CD4-positive, alpha-beta T cell treated with Interleukin-21 for 1 hour (primary cell): ENCODE measurements at places on chromosomes 6 and 20.

- no peak for DNase-seq
These were observed 70.2 kb upstream of the SLC4A11 start for GRCh38 chr20:3309226-3309625.

GRCh38 chr6:52992980-52993920, 1.8 kb downstream of the GSTA4 start:
- no peak for DNase-seq

GRCh38 chr20:59004763-59005522, 2.1 kb downstream of the CTSZ start:
- DNase-seq: peak; percentile 56

DNA sequence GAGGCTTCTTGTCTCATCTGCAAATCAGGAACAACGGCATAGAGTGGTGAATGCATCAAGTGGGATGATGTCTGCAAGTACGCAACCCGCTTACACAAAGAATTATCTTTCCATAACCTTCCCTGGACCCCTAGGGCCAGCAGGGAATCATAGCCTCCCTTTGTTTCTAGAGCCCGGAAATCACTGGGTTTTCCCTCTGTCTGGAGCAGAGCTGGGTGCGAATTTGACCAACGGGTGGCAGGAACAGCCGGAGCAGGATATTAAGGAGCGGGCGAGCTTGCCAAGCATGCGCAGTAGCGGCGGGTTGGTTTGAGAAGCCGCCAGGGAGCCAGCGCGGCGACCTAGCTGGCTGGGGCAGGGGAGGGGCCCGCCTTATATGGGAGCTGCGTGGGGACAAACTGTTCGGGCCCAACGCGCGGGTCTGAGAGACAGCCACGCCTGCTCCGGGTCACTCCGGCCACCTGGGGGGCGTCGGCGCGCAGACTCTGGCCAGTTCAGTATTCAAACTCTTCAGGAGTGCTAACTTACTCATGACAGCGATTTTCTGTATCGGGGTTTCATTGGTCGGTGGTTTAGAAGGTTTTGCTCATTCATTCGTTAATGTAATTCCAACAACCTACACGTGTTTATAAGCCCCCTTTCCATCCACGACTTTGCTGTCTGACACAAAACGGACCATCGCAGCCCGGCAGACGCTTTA, 1.6 kb upstream of the KIF16B start:
- DNase-seq: peak; percentile 88

DNA sequence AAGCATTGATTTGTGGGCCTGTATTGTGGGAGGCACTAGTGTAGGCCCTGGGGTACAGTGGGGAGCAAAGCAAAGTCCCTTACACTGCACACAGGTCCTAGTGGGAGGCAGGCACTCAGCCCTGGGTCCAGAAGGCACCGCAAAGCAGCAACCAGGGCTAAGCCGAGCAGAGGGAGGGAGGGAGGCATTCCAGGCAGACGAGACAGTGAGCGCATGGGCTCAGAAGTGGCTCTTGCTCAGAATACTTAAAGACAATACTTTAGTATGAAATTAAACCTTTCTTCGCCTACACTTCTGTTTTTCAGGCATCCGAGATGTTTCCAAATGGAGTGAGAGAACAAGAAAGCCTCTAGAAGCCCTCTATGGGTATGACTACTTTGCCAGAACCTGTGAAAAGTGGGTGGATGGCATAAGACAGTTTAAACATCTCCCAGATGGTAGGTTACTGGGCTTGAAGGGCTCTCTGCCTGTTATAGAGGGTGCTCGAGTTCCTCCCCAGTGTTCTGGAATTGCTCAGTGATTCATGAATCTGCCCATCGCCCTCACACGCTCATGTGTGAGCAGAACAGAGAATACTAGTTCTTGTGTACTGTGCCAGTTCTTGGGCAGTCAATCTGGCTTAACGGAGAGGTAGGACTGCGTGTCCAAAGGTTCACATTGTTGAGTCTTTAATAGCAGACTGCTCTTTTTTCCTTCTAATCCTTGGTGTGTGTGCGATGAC, 18.7 kb downstream of the BPHL start:
- no peak for DNase-seq

GRCh38 chr6:98925831-98926230, 21.9 kb downstream of the FBXL4 start:
- no peak for DNase-seq

DNA sequence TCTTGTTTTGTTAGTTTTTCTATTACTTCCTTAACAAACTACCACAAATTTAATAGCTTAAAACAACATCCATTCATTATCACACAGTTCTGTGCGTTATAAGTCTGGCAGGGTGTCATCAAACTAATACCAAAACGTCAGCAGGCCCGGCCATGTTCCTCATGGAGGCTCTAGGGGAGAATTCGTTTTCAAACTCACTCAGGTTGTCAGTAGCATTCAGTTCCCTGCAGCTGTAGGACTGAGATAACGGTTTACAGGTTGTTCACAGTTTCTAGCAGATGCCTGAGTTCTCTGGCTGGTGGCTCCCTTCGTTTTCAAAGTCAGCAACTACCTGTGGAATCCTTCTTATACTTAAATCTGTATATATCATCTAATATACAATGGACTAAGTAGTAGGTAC, 72.5 kb upstream of the PRSS16 start:
- no peak for DNase-seq

- DNase-seq: no peak
These were observed 16.2 kb downstream of the USP49 start for GRCh38 chr6:41878961-41879405.

GRCh38 chr6:43037706-43038105, 15.9 kb downstream of the CUL7 start:
- no peak for DNase-seq

GRCh38 chr6:143616741-143617140, 61.0 kb upstream of the PHACTR2 start:
- no peak for DNase-seq

DNA sequence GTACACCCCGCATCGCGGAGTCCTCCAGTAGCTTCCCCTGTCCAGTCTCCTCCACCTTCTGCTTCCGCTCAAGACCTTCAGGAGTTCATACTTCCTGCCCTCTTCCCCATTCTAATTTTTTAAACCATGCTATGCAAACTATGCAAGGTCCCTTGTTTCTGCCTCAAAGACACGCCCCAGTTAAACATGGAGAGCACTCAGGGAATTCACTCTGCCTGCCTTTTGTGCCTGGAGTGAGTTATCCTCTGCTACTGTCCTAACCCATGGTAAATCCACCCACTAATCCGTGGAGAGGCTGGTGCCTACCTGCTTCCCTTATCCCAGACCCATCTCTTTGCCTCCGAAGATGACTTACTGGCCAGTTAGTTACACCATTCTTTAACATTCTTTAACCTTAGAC, 473.7 kb upstream of the JARID2 start:
- no peak for DNase-seq

DNA sequence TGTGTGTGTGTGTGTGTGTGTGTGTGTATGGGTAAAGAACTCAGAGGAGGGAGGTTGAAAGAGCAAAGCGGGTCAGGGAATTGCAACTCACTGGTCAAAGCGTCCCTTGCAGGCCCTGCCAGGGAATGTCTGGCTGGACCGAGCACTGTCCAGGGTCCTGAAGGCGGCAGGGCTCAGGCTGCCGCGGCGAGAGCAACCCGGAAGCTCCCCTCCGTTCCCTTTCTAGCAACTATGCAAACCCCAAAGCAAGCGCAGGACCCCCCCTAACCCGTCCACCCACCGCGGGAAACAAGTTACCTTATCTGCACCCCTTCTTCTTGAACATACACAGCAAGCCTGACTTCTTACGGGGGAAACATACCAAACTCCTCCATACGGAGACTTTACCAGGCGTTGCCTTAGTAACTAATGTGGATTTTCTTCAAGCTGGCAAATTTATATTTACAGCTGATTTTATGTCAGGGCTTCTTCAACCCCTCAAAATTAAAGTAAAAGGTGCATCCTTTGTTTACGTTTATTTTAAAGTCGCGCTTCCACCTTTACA, 538 bp upstream of the GRM1 start:
- DNase-seq: peak; percentile 19

DNA sequence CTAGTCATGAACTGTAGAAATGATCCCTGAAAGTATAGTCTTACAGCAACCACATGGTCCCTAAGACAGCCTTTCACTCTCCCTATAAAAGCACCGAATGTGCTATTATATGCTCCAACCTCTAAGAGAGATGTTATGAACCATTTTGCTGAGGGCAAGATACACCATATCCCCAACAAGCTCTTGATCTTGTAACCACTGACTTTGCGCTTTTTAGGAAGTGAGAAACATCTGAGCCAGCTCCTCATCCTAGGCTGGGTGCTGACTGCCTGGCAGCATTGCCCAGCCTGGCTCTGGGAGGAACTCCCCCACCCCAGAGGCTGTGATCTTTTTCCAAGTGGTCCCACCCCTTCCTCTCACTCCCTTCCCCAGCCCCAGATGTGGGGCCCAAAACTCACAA, 3.1 kb upstream of the EMILIN3 start:
- DNase-seq: no peak

- no peak for DNase-seq
These were observed 629.8 kb downstream of the CDH26 start for GRCh38 chr20:60587986-60588385.

DNA sequence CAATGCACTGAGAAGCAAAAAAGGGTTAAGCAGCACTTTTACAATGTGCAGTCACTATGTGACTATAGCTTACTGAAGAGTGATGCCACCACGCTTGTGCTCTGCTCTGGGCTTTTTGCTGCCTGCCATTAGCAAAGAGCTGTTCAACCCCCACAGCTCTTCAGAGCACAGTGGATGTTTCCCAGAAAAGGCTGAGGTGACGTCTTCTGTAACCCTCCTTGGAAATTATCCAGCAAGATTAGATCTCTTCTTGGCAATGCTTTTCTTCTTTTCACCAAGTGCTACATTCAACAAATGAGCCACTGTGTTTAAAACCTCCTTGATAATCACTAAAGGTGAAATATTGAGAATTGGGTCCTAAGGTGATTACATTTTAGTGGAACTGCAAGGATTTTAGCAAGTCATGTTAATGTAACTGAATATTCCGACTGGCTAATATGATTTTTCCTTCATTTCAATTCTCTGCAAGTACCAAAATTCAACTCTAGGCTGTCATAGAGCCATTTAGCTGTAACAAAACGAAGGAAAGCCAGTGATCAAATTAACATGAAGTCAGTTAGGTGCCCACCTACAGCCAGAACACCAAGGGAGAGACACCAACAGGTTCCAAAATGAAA, 34.9 kb downstream of the ELOVL5 start:
- DNase-seq: no peak

DNA sequence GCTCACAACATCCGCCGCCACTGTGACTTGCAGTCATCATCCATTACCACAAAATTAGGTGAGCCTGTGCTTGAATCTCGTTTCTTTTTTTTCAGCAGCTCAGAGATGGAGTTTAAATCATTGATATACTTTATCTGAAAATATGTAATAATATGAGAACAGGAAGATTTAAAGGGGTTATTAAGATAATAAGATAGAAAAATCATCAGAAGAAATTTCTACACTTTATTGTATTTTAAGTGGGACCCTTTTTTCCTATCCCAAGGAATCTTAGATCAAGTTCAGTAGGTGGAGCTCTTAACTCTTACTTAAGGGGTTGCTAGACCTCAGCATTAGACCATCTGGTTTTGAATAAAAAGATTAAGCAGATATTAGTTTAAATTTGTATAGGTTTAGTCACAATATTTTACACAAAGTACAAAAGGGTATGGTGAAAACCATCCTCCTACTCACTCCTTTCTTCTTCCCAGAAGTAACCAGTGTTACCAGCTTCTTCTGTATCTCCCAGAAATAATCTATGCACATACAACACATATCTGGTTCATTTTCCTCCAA, 9.4 kb upstream of the NCOA7 start:
- DNase-seq: peak; percentile 17

- peak; percentile 81 for DNase-seq
These were observed 41.8 kb downstream of the RBM38 start for GRCh38 chr20:57432862-57433491.
